COR-L47 (cell line): ENCODE measurements at places on chromosomes 12 and 14.

- no peak for DNase-seq
Measured at GRCh38 chr12:38711054-38711453, 194.3 kb downstream of the CPNE8 start.

DNA sequence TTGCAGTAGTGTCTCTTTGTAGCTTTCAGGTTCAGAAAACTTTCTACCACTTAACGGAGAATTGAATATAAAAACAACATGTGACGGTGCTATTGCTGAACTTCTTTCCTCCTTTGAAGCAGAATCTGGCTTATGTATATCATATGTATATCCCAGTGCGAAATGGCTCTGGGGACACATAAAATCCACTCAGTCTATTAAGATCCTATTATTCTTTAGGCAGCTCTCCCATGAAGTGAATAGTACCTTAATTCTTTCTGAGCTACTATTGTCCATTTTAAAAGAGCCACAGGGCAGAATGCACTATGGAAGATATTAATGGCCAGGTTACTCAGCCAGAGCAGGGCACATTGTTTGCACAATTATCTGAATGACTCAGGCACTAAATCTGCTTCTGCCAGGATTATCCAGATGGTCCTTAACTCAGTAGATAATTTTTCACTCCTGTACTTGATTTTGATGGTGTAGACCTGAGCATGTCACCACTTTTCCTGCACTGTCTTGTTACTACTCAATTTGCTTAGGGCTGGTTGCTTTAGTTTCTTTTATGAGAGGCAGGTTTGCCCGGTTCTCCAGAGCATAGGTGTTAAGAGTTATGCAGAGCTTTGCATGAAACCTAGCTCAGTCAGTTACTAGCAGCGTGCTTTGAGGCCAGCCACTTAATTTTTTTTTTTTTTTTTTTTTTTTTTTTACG is 5.5 kb downstream of the CNTN1 start:
- peak; percentile 48 for DNase-seq

- DNase-seq, result no peak
Measured at GRCh38 chr12:47734725-47735480, 9.6 kb upstream of the ENDOU start.

DNA sequence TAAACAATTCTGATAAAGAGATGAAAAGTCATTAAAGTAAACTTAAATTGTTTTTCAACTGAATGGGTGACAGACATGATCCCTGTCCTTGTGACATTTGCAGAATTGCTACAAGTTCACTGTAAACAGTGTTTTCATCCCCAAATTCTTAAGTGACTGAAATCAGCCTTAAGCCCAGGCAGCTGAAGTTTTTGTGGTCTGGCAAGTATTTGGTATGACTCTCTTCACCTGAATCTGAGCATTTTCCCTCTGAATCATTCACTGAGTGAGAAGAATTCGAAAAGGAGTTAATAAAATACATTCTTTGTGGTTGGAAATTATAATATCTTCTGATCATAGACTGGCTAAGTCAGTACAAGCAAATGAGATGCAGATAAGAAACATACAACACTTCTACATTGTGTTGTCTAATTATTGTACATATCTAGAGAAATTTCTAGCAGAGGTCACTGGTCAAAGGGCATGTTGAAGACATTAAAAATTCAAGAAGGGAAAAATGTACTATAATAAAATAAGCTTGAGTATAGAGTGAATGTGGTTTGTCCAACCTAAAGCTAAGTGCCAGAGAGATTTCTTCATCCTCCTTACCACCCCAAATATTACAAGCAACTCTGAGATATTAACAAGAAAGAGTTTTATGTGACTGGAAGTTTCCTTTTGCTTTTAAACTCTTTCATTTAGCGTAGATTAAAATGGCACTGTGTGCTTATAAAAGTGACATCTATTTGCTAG is 177.8 kb upstream of the DIO2 start:
- no peak for DNase-seq

GRCh38 chr14:53603994-53604393 is 352.6 kb downstream of the BMP4 start:
- no peak for DNase-seq

GRCh38 chr14:64550621-64551333 is 1.0 kb downstream of the PPP1R36 start:
- no peak for DNase-seq

- DNase-seq, result peak; percentile 43
Measured at GRCh38 chr14:50830932-50831725, at the start of gene NIN. NIN (minus strand) TSS chr14:50831162; CDS start chr14:50822056, 9,106 bp downstream.

DNA sequence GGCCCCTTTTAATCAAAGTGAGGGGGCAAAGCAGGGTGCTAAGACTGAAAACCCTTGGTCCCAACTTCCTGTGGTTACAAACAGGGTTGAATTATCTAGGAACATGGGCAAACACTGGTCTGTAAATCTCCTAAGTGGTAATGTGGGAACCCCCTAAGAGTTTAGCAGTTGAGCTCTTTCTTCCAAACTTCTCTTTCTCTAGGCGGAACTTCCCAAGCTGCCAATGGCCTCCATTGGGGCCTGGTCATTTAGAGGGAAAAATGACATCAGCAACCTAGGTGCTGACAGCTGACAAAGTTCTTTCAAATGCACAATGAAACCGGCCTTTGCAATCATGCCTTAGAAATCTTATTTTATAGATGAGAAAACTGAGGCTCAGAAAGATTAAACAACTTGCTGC is 17.7 kb downstream of the HEBP1 start:
- DNase-seq, result no peak

GRCh38 chr12:1282670-1283315 is 291.8 kb downstream of the ERC1 start:
- DNase-seq, result no peak
